WTC11 (cell line): ENCODE measurements at places on chromosomes 13 and 19.
A peak's percentile ranks its signal among the peaks of the same experiment; 100 is the strongest.

DNA sequence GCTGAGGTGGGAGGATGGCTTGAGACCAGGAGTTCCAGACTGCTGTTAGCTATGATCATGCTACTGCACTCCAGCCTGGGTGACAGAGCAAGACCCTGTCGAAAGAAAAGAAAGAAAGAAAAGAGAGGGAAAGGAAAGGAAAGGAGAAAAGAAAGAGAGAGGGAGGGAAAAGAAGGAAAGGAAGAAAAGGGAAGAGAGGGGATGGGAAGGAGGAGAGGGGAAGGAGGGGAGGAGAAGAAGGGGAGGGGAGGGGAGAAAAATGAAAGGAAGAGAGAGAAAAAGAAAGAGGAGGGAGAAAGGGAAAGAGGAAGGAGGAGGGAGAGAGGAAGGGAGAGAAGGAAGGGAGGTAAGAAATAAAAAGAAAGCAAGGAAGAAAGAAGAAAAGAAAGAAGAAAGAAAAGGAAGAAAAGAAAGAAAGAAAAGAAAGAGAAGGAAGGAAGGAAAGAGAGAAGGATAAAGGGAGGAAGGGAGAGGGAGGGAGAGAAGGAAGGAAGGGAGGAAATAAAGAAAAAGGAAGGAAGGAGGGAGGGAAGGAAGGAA lies 44.1 kb downstream of the INSR start:
- H3K4me3 ChIP-seq, result no peak overlapping the region
- H3K27me3 ChIP-seq, result no peaks in the 10 kb centered on the region
- H3K4me1 ChIP-seq, result peaks cover 14% of the 10 kb centered on the region
- no peak for DNase-seq
- H3K36me3 ChIP-seq, result peaks cover 16% of the 10 kb centered on the region
- no peak overlapping the region for H3K27ac ChIP-seq

- peaks cover 11% of the 10 kb centered on the region for H3K4me1 ChIP-seq
- no peaks in the 10 kb centered on the region for H3K36me3 ChIP-seq
- H3K27me3 ChIP-seq, result no peaks in the 10 kb centered on the region
- peak; percentile 44 for DNase-seq
Measured at GRCh38 chr13:109412283-109412901, 374.0 kb downstream of the IRS2 start.

DNA sequence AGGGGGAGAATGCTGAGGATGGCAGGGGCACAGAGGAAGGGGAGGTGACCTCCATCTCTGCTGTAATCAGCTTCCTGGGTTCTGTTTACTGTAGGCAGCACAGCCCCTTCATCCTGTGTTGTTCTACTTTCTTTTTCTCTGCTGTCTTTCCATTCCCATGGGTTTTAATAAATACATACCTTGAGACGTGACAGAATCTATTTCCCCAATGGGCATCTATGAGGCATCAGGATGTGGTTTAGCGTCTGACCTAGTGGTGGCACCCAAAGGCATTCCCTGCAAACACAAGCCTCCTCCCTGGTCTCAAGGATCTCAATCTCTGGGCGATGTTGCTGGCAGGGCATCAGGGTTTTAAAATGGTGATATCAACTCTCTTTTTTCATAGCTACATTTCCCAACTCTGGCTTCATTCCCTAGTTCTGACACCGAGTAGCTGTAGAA lies 60.8 kb downstream of the ALOX5AP start:
- peaks cover 17% of the 10 kb centered on the region for H3K4me1 ChIP-seq
- H3K4me3 ChIP-seq, result no peak overlapping the region
- H3K36me3 ChIP-seq, result no peaks in the 10 kb centered on the region
- no peak overlapping the region for H3K27ac ChIP-seq
- H3K27me3 ChIP-seq, result no peaks in the 10 kb centered on the region

DNA sequence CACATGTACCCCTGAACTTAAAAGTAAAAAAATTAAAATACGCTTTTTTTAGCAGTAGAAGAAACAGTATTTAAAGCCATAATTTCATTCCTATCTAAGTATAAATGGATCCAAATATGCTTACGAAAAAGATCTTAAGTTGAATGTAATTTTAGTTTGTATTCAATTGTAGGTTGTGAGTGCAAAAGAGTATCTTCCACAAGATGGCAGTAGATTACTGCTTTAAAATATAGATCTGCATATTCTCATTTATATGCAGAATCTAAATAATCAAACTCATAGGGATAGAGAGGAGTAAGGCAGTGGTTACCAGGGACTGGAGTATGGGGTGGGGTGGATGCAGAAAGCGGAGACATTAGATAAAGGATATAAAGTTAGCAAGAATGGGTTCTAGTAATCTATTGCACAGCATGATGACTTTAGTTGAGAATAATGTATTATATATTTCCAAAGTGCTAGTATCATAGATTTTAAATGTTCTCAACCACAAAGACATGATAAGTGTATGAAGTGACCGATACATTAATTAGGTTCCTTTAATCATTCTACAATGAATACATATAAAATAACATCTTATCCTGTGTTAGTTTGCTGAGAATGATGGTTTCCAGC lies 14.2 kb downstream of the OR7A17 start:
- H3K27ac ChIP-seq, result no peak overlapping the region
- no peak overlapping the region for H3K4me3 ChIP-seq
- no peak for DNase-seq
- H3K36me3 ChIP-seq, result peaks cover 14% of the 10 kb centered on the region
- H3K27me3 ChIP-seq, result peaks cover 11% of the 10 kb centered on the region

GRCh38 chr19:29586401-29586800 lies 19.7 kb upstream of the POP4 start:
- DNase-seq, result no peak
- H3K4me3 ChIP-seq, result no peak overlapping the region
- H3K27me3 ChIP-seq, result peaks cover 16% of the 10 kb centered on the region
- H3K27ac ChIP-seq, result no peak overlapping the region
- H3K36me3 ChIP-seq, result no peaks in the 10 kb centered on the region
- H3K4me1 ChIP-seq, result no peaks in the 10 kb centered on the region

GRCh38 chr19:32540621-32541020 lies 40.4 kb upstream of the PDCD5 start:
- H3K4me1 ChIP-seq, result no peaks in the 10 kb centered on the region
- DNase-seq, result no peak
- no peaks in the 10 kb centered on the region for H3K36me3 ChIP-seq
- H3K27me3 ChIP-seq, result no peaks in the 10 kb centered on the region

DNA sequence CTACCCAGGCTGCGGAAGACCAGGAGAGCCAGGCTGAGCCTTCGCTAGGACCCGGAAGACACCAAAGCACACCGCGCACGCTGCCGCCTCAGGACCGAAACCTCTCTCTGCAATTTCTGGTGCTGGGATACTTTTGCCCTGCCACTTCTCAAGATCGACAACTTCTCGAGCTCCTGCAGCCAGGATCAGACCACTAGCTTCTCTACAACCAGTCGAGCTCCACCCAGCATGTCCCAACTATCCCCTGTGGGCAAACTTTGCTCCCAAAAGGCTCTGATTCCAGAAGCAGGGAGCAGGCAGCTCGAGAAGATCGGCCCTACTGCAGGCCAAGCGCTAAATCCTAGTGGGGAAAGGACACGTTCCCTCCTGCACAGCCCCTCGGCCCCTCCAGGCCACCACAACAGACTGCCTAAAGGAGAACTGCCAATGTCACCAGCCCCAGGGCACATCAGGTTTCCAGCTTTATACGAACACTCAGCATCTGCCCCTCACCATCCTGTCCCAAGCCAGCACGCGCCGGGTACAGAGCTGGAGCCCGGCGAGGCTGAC lies 979 bp downstream of the AKAP8 start:
- H3K4me3 ChIP-seq, result peak overlapping the region; percentile 99
- peaks cover 29% of the 10 kb centered on the region for H3K4me1 ChIP-seq
- peak overlapping the region; percentile 95 for H3K27ac ChIP-seq
- H3K36me3 ChIP-seq, result no peaks in the 10 kb centered on the region; the same call in 1 of the 2 replicates

DNA sequence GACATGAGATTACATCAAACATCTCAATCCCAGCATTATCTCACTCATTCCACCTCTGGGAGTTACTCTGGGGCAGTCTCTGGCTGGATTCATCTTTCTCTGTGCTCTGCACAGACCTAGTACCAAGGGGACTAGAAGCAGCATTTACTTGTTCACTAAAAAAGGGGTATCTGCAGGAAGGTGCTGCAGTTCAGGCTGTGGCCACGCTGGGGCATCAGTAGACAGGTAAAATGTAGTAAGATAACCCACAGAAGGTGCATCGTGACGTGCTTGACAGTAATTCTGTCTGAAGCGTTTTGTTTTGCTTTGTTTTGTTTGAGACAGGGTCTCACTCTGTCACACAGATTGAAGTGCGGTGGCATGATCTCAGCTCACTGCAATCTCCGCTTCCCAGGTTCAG lies 29.3 kb downstream of the ZNF564 start:
- H3K27ac ChIP-seq, result no peak overlapping the region
- peaks cover 74% of the 10 kb centered on the region for H3K36me3 ChIP-seq
- no peak overlapping the region for H3K4me3 ChIP-seq
- DNase-seq, result peak; percentile 72
- H3K4me1 ChIP-seq, result no peaks in the 10 kb centered on the region
- peaks cover 12% of the 10 kb centered on the region for H3K27me3 ChIP-seq

GRCh38 chr13:105464249-105464648 lies 1071.2 kb downstream of the EFNB2 start:
- H3K27ac ChIP-seq, result no peak overlapping the region
- H3K4me1 ChIP-seq, result peaks cover 15% of the 10 kb centered on the region
- no peak for DNase-seq
- no peak overlapping the region for H3K4me3 ChIP-seq
- H3K36me3 ChIP-seq, result peaks cover 7% of the 10 kb centered on the region

- no peak for DNase-seq
- peak overlapping the region; percentile 64 for H3K27ac ChIP-seq
- H3K27me3 ChIP-seq, result no peaks in the 10 kb centered on the region
- no peak overlapping the region for H3K4me3 ChIP-seq
- H3K36me3 ChIP-seq, result no peaks in the 10 kb centered on the region; the same call in 1 of the 2 replicates
Measured at GRCh38 chr13:50527612-50528509, 315.6 kb downstream of the DLEU7 start.

- H3K36me3 ChIP-seq, result no peaks in the 10 kb centered on the region
- peaks cover 2% of the 10 kb centered on the region for H3K4me1 ChIP-seq
- no peak overlapping the region for H3K4me3 ChIP-seq
- DNase-seq, result no peak
- H3K27me3 ChIP-seq, result no peaks in the 10 kb centered on the region; the same call in 1 of the 2 replicates
Measured at GRCh38 chr13:49436890-49437289, 7.0 kb downstream of the CAB39L start.

DNA sequence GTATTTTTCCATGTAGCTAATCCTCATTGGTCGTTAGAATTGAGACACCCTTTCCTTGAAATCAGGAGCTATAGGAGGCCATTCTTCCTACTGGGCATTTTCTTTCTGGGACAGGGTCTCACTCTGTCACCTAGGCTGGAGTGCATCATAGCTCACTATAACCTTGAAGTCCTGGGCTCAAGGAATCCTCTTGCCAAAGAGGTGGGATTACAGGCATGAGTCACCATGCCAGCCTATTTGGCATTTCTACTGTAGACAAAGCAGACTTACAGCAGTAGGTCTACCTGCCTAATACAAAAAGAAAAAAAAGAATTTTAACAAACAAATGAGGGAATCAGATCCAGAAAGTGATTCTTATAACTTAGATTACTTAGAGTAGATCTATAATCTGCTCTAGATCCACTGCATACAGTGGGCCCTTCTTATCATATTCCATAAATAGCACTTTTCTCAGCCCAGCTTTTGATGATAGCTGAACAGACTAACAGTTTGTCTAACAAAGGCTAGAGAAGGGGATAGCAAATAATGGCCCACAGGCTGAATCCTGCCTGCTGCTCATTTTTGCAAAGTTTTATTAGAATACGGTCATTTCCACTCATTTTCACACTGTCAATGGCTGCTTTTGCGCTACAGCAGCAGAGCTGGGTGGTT lies 36.7 kb upstream of the USPL1 start:
- no peak overlapping the region for H3K27ac ChIP-seq
- no peak for DNase-seq
- H3K36me3 ChIP-seq, result no peaks in the 10 kb centered on the region
- no peaks in the 10 kb centered on the region for H3K4me1 ChIP-seq

- DNase-seq, result no peak
- no peak overlapping the region for H3K27ac ChIP-seq
- peaks cover 11% of the 10 kb centered on the region for H3K4me1 ChIP-seq
- H3K36me3 ChIP-seq, result no peaks in the 10 kb centered on the region
- no peaks in the 10 kb centered on the region for H3K27me3 ChIP-seq
Measured at GRCh38 chr13:42413484-42413815, 141.5 kb downstream of the AKAP11 start.

GRCh38 chr19:30942636-30943035 lies 406.6 kb downstream of the TSHZ3 start:
- peaks cover 7% of the 10 kb centered on the region; the same call in 1 of the 2 replicates for H3K4me1 ChIP-seq
- H3K27ac ChIP-seq, result no peak overlapping the region
- no peaks in the 10 kb centered on the region for H3K27me3 ChIP-seq
- no peak for DNase-seq
- H3K4me3 ChIP-seq, result no peak overlapping the region

DNA sequence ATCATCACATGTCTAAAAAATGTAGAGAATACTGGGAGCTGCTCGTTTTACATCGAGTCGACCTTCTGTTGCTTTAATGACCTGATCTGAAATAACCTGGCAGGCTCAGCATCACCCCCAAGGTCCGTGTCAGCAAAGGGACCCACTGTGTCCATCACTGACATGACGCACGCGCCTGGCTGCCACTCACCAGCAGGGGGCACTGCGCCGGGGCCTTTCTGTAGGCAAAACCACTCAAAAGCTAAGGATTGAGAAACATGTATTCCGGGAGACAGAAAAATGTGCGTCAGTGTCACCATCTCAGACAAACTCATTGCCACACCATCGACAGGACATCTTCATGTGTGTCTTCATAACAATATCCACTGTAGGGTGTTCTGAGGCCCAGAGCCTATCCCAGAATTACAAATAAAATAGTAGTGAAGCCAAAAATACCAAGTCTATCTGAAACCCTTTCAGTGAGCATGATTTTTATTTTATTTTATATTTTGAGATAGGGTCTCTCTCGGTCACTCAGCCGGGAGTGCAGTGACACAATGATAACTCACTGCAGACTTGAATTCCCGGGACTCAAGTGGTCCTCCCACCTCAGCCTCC lies 130.3 kb upstream of the LSM14A start:
- H3K4me3 ChIP-seq, result no peak overlapping the region
- H3K27me3 ChIP-seq, result no peaks in the 10 kb centered on the region; the same call in 1 of the 2 replicates
- H3K4me1 ChIP-seq, result no peaks in the 10 kb centered on the region
- H3K36me3 ChIP-seq, result no peaks in the 10 kb centered on the region
- H3K27ac ChIP-seq, result no peak overlapping the region

- H3K36me3 ChIP-seq, result peaks cover 9% of the 10 kb centered on the region
- no peak for DNase-seq
- no peak overlapping the region for H3K4me3 ChIP-seq
- peaks cover 8% of the 10 kb centered on the region; the same call in 1 of the 2 replicates for H3K4me1 ChIP-seq
Measured at GRCh38 chr19:23254141-23254910, 4.1 kb upstream of the ZNF724 start.

DNA sequence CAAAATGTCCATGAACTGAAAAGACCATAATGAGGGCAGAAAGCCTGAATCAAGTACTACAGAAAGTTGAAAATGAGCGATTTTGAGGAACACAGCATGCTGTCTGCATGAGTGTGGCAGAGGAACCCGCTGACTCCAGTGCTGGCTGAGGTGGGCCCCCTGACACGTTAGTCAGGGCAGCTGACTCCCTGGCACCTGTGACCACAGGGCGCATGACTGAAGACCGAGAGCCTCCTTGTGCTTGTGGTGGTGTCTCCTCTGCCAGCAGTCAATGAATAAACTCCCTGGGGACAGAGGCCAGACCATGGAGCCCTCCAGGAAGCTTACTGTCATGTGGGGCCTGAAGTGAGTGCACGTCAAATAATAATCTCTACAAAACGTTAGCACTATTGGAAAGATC lies 38.4 kb upstream of the VSTM2B start:
- H3K4me1 ChIP-seq, result peaks cover 16% of the 10 kb centered on the region
- peaks cover 6% of the 10 kb centered on the region for H3K27me3 ChIP-seq

GRCh38 chr19:19482809-19483596 lies 32.3 kb downstream of the TSSK6 start:
- no peaks in the 10 kb centered on the region for H3K27me3 ChIP-seq
- no peak overlapping the region for H3K4me3 ChIP-seq
- H3K4me1 ChIP-seq, result peaks cover 47% of the 10 kb centered on the region
- no peak for DNase-seq

GRCh38 chr13:110416131-110417025 lies 109.3 kb downstream of the COL4A2 start:
- no peaks in the 10 kb centered on the region for H3K36me3 ChIP-seq
- H3K4me1 ChIP-seq, result peaks cover 18% of the 10 kb centered on the region
- peak overlapping the region; percentile 25; the same call in 1 of the 2 replicates for H3K27ac ChIP-seq
- H3K4me3 ChIP-seq, result no peak overlapping the region
